Ovary (tissue), 10 donors: ENCODE measurements at places on chromosomes 2 and 18.
A peak's percentile ranks its signal among the peaks of the same experiment; 100 is the strongest.

- DNase-seq = no peak
These were observed 61.8 kb downstream of the RFTN2 start for GRCh38 chr2:197613509-197613987.

GRCh38 chr2:26298638-26299393 lies 47.1 kb upstream of the SELENOI start:
- DNase-seq = peak; percentile 51

DNA sequence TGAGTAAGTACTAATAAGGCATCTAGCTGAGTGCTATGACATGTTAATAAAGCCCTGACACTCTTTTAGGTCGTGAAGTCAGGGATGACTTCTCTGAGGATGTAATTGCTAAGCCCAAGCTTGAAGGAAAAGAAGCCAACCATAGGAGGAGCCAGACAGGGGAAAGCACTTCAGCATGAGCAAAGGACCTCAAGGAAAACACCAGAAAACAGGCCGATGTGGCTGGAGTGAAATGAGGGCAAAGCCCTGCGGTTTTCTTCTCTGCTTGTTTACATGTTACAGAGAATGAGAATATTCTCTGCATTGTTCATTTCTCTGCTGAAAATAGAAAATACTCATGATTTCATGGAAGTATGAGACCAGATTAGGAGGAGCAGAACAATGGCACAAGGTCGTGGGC lies 112.5 kb upstream of the ARHGAP28 start:
- no peak for DNase-seq

- DNase-seq = no peak
These were observed 89.8 kb downstream of the TGOLN2 start for GRCh38 chr2:85237849-85238565.

DNA sequence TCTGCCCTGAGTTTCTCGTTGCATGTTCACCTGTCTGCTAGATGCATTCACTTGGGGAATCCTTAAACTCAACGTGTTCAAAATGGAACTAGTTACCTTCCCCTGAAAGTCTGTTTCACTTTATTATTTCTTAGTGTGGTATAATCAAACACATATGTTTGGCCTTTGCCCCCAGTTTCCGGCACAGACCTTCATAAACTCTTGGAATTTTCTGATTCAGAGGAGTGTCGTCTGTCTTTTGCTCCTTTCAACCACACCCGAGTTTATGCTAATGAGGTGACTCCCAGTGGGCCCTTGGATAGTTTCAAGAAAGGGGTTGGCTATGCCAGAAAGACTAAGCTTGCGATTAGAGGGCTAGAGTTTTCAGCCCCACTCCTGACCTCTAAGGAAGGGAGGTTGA lies 198.9 kb downstream of the CDCA7 start:
- no peak for DNase-seq

GRCh38 chr2:185643434-185643833 lies 95.2 kb upstream of the FSIP2 start:
- DNase-seq = no peak
